ENCODE measurements at places on chromosomes 6 and 20.

- no peak for DNase-seq
These were observed 410.5 kb downstream of the PTPRT start for GRCh38 chr20:42779216-42779615.

DNA sequence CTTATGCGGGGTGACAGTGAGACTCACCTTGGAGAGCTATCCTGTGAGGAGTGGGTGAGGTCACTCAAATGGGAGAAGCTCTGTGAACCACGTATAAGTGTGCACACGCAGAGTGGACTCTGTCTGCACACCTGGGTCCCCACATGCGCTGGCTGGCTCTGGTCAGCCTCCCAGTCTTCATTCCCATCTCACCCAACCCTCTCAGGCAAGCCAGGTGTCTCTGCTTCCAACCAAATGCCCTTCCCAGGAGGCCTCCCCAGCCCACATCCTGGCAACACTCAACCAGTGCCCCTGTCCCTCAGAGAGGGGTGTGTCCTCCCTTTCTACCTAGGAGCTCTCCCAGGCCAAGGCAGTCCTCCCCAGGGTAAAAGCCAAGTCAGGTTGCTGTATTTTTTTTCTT, 8.0 kb upstream of the PI16 start:
- no peak for DNase-seq

DNA sequence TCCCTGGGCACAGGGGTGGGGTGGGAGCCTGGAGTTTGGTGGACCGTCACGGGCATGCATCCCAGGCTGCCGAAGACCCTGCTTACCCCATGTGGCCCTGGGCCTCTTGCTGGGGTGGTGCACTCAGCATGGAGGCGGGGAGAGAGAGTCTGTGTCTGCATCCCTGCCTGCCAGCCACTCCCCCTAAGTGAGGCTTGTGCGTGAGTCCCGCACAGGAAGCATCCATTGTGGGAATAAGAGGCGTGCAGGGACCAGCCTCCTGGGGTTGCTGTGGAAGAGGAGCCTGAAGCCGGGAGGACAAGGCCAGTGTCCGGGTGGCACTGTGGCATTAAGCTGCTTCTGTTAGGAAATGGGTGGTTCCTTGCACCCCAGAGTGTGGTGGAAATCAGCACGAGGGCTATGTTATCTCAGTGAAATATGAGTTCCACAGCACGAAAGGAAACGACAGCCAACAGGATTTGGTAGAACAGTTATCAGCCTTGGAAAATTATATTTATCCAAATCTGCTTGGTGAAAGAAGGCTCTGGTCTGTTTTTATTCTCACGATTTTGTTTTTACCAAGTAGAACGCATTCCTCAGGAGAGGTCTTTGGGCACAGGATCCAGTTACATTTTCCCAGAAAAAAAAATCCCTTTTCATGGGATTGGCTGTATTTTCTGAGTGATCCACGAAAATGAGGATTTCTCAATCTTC, 35.7 kb downstream of the CDH4 start:
- no peak for DNase-seq

- DNase-seq: no peak
These were observed 421.8 kb downstream of the CDC5L start for GRCh38 chr6:44809258-44809657.

DNA sequence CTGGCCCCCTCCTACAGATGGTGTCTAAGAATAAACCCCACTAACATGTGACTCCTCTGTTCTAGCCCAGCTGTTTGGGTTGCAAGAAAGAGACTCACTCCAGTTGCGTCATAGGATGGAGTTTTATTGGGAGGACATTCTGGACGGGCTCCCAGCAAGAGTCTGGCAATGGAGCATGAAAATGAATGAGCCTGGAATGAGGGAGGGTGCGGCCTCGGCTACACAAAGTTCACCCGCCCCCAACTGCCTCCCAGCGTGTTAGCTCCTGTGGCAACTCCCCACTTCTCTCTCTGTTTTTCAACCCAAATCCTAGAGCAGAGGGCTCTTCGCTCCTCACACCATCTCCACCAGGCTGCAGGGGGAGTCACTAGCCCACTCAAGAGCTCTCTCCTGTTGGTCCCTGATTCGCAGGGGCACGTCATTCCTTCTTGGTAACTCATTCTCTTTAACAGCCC, 5.1 kb upstream of the ADAM33 start:
- DNase-seq: no peak

DNA sequence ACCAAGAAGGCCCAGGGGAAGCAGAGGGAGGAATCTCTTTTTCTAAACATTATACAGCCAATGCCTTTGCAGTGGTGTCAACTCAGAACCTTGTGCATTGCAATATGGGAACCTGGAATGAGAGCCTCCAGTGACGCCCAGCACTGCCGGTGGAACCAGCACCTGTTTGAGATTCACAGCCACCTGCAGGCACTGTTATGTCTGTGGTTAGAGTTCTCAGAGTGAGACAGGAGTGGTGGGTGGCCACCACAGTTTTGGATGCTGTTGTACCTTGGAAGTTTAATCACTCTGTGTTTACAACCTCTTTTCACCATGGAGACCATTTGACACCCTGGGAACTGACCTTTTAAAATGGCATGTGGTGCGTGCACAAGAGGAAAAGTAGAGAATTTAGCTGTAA, 185.3 kb upstream of the KCNG1 start:
- DNase-seq: no peak

GRCh38 chr6:122610690-122611455, 668 bp downstream of the PKIB start:
- no peak for DNase-seq

DNA sequence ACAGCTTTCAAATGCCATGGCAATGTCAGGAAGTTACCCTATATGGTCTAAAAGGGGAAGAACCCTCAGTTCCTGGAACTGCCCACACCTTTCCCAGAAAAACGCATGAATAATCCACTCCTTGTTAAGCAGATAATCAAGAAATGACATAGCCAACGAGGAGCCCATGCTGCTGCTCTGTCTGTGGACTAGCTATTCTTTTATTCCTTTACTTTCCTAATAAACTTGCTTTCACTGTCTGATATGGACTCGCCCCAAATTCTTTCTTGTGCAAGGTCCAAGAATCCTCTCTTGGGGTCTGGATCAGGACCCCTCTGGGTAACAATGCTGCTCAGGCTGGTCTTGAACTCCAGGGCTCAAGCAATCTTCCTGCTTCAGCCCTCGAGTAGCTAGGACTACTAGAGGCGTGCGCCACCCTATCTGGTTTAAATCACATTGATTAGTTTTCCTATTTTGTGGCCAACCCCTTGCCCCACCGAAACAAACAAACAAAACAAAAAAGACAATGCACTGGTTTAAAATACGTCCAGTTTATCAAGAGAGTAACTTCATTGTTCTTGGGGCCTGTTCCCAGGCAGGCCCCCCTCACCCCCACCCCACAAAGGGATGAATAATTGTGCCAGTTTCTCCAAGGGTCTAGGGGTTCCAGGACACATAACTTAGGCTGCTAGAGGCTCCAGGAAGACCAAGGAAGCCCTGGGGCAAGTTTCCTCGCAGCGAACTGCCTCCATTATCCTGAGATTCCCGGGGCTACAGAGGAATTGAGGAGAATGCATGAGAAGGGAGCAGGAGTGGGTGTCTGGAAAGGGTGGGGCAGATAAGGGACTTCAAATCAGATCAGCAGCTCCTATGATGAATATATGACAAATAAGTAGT, 10.1 kb upstream of the AKAP12 start:
- no peak for DNase-seq

DNA sequence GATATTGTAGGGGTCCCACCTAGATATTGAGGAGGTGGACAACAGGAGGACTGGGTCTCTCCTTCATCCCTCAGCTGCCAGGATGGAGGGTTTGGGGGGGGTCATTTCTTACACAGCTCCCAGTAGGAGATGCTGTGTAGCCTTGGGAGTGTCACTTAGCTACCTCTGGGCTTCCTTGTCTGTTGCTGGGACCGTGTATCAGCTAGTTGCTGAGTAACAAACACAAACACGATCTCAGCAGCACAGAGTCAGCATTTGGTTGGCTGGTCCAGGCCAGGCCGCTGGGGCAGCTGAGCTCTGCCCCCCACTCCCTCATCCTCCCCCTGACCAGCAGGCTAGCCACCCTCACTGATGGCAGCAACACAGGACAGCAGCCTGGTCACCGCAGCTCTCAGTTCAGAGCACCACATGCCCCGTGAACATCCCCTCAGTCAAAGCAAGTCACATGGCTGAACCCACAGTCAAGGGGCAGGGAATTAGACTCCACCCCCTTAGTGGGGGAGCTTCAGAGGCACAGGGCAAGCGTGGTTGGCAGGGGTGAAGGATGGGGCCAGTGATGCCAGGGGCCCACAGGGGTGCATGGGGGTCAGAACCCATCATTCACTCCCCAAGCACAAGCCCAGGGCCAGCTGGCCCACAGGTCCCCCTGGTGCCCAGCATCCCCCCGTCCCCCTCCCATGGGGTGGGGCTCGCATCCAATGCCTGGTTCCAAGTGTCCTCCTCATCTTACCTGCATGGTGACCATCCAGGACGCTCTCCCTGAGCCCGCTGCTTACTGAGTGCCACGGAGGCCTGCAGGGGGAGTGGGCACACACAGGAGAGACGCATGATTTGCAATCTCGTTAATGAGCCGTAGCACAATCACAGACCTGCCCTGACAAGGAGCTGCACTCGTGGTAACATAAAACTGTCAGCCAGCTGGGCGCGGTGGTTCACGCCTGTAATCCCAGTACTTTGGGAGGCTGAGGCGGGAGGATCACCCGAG, 112.4 kb downstream of the TAF4 start:
- DNase-seq: peak; percentile 29

GRCh38 chr6:166007349-166008263, 160.0 kb downstream of the TBXT start:
- DNase-seq: no peak

- no peak for DNase-seq
These were observed 13.7 kb downstream of the SOD2 start for GRCh38 chr6:159679091-159680077.

DNA sequence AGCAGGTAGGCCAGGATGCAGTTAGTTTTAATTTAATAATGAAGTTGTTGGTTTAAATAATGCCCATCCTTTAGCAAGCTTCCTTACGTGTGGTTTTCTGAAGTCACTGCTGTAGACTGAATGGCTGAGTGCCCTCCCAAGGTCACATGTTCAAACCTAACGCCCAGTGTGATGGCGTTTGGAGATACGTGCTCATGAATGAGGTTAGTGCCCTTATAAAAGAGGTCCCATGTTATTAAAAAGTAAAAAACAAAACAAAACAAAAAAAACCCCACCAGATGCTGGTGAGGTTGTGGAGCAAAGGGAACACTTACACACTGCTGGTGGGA, 16.3 kb downstream of the LRP11 start:
- no peak for DNase-seq

- no peak for DNase-seq
These were observed 72.8 kb upstream of the PAX1 start for GRCh38 chr20:21632735-21633053.

- no peak for DNase-seq
These were observed 67.2 kb downstream of the DTNBP1 start for GRCh38 chr6:15595461-15596173.

- peak; percentile 87 for DNase-seq
These were observed 20.6 kb upstream of the NKX2-2 start for GRCh38 chr20:21534453-21534852.

GRCh38 chr6:1348675-1349074, 36.8 kb downstream of the FOXQ1 start:
- no peak for DNase-seq

DNA sequence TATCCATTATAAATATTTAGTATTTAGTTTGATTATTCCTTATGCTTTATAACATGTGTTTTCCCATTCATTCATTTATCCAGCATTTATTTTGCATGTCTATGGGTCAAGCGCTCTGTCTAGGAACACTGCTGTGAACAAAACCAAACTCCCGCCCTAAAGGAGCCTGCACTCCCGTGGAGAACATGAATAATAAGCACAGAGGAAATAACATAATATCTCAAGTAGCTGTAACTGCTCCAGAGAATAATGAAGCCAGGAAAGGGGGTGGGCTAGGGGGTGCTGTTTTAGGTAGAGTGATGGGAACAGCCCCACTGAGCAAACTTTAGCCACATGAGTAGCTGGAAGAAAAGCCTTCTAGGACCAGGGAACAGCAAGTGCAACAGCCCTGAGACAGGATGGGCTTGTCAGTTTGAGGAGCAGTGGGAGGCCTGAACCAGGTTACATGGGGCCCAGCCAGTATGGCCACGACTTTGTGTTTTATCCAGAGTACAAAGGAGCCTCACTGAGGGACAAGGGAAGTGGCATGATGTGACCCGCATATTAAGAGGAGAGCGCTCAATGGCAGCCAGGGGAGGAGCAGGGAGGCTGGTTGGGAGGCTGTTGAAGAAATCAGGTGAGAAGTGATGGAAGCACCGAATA, 24.4 kb upstream of the PRND start:
- DNase-seq: no peak

- no peak for DNase-seq
These were observed 174.1 kb downstream of the COL21A1 start for GRCh38 chr6:56073315-56073714.

GRCh38 chr20:36461600-36462439, 79.5 kb upstream of the MYL9 start:
- DNase-seq: peak; percentile 38

GRCh38 chr6:79898076-79898475, 49.3 kb downstream of the ELOVL4 start:
- no peak for DNase-seq

- no peak for DNase-seq
These were observed 113.7 kb upstream of the GGTLC1 start for GRCh38 chr20:24102290-24102689.

- peak; percentile 39 for DNase-seq
These were observed at the start of gene RIMS4 for GRCh38 chr20:44810391-44811149. Gene RIMS4 (minus strand): TSS chr20:44810546. CDS start chr20:44810271, 275 bp downstream.

- peak; percentile 65 for DNase-seq
These were observed 1.5 kb upstream of the GMEB2 start for GRCh38 chr20:63628246-63628975.

DNA sequence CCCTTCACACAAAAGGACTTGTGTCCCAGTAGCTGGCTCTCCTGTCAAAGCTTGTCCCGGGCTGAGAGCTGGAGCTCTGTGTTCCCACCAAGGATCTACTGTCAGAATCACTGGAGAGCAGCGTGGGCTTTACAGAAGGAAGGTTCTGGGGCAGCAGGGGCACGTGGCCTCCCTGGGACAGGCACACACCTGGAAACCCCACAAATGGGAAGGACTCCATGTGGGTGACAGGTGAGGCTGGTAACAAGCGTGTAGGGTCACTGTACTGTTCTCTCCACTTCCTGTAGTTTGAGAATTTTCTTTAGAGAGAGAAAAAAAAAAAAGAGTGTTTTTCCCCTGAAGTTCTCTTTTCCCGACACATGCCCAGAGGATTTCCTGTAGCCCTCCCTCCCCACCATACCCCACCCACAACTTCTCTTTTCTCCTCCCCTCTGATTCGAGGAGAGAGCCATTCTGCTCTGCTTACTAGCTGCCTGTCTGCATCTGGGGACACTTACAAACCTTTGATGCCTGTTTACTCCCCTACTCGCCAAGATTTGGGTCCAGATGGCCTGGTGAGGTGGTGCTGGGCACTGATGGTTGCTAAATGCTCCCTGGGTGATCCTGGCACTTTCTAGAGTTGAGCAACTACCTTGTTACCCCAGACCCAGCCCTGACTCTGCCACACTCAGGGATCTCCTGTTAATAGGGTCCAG, 84.1 kb upstream of the SIRPA start:
- DNase-seq: no peak

GRCh38 chr6:6287415-6287814, 33.0 kb downstream of the F13A1 start:
- DNase-seq: no peak

GRCh38 chr20:19415786-19416185, 203.3 kb downstream of the SLC24A3 start:
- DNase-seq: no peak
